Esophagus squamous epithelium (tissue), 5 donors: ENCODE measurements at places on chromosomes 13 and 19.

DNA sequence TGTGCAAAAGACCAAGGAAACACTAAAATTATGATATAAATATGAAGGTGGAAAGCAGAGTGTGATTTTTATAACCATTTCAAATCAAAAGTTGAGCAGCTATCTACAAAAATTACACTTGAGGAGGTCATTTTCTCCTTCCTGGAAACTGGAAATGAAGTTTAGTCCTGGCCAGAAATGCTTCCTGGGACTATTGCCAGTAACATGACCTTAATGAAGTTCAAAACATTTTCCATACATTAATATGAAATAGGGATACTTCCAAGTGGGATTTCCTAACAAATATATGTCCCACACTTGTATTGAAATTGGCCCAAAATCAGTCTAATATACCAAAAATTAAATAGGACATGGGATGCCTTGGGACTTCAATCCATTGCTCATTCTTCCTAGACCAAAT, 1556.8 kb upstream of the MIR17HG start:
- DNase-seq = no peak

- DNase-seq = no peak
These were observed 3.4 kb downstream of the EBI3 start for GRCh38 chr19:4232614-4233281.

DNA sequence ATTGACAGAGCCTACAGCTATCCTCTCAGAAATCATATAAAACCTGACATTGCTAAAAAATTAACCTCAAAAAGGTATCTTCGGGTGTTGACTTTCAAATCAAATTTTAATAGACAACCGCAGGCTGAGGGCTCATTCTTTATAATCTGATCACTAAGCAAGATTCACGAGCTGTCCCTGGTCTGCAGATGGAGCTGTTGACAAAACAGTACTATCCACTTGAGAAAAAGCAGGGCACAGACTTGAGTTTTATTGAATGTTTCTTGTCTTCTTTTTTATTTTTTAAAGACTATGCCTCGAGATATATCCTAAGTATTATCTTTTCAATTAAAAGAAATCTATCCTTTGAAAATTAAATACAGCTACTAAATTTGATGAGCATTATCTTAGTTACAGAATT, 540.5 kb downstream of the PCDH9 start:
- DNase-seq = no peak

- no peak for DNase-seq
These were observed 63.7 kb downstream of the KLF12 start for GRCh38 chr13:74070513-74070912.

GRCh38 chr19:33235996-33236350, 10.3 kb upstream of the SLC7A10 start:
- no peak for DNase-seq

DNA sequence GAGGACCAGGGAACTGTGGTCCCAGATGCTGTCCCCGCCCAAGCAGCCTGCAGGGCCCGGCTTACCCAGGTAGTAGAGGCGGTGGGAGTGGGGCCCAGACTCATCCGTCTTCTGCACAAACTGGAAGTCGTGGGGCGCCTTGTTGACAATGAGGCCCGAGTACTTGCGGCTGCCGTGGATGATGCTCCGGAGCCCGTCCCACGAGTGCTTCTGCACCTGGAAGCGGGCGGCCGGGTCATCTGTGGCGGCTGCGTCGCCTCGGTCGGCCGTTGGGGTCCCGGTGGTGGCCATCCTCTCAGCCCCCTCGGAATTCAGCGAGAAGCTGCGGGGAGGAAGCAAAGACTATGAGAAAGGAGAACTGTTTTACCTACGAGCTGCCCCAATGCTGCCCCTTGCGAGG, 9.6 kb downstream of the DPP9 start:
- no peak for DNase-seq

GRCh38 chr19:41811981-41812380, 15.6 kb downstream of the CEACAM3 start:
- DNase-seq = no peak

DNA sequence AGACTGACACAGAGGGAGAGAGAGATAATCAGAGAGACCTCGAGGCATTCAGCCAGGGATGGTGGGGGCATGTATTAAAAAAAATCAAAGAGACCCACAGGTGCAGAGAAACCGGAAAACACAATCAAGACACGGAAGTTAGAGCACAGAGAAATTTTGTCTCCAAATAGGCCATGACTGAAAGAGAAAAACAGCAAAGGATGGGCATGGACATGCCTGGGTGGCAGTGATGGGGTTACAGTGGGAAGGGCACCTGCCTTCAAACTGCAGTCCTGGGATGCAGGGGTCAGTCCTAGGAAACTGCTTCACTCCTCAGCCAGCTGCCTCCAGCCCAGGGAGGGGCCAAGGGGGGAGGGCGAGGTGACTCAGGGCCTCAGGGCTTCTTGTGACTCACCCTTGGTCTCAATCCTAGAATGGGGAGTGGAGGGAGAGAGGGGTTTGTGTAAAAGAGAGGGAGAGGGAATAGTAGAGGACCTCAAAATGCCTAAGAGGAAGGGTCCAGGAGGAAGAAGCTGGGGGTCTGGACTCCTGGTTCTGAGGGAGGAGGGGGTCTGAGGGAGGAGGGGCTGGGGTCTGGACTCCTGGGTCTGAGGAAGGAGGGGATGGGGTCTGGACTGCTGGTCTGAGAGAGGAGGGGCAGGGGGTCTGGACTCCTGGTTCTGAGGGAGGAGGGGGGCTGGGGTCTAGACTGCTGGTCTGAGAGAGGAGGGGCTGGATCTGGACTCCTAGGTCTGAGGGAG, 3.6 kb upstream of the KCNN4 start:
- no peak for DNase-seq

GRCh38 chr19:3765121-3765520, 2.6 kb downstream of the MRPL54 start:
- DNase-seq = no peak

DNA sequence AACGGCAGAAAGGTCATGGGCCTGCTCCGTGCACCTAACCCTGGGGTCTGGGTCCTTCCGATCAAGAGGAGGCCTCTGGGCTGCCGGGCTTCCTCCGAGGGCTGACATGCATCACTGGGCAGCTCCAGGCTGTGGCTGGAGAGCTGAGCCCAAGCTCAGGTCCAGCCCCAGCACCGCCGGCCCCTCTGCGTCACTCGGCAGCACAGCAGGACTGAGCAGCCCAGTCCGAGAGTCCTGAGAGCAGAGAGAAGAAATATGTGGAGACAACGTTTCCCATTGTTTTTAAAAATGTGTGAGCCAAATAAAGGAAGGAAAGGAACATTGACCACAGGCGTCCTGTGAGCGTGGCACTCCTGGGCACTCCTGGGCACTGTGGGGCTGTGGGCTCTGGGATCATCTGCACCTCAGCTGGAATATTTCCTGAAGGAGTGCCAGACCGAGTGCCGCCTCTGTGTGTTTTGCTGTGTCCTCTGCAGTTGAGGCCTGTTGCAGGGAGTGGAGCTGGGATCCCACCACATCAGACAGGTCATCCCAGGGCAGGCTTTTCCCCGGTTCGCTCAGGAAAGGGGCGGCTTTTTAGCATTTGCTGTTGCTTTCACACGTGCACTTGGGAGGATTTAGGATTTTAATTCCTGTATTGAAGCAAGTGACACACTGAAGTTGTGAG, 37.8 kb upstream of the TFDP1 start:
- no peak for DNase-seq

GRCh38 chr13:30097701-30098100, 209.7 kb downstream of the KATNAL1 start:
- no peak for DNase-seq

GRCh38 chr13:51286135-51287002, 53.1 kb upstream of the SERPINE3 start:
- no peak for DNase-seq

- no peak for DNase-seq
These were observed 3.9 kb upstream of the B9D2 start for GRCh38 chr19:41367848-41368301.

DNA sequence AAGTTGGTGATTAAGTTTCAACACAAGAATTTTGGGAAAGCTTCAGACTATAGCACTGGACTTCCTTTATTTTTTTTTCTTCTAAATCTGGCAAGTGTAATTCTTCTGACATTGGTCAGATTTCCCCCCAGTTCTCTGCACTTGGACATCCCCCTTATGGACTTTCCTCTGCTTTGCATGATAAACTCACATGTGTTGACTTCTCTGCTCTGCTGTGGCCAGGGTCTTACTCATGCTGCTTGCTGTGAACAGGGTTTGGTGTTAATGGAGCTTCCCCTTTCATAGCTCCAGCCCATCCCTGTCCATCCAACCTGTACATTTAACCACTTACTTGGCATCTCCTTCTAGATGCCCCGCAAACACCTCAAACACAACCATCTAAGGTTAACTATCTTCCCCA, 70.5 kb upstream of the SPATA13 start:
- DNase-seq = no peak

GRCh38 chr13:43100667-43101066, 77.3 kb downstream of the DNAJC15 start:
- no peak for DNase-seq

DNA sequence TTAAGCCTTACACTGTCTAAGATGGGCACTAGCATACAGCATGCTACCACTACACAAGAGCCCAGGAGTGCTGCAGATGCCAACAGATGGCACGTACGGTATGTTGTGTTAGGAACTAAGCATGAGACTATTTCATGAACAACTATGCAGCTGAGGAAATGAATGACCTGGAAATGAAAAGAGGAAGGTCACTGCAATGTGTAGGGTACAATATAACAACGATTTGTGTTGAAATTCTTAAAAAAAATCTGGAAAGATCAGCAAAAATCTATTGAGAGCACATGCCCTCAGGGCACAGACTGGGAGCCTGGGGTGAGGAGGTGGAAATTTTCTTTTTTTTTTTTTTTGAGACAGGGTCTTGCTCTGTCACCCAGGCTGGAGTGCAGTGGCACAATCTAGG, 14.4 kb downstream of the HAUS8 start:
- no peak for DNase-seq

DNA sequence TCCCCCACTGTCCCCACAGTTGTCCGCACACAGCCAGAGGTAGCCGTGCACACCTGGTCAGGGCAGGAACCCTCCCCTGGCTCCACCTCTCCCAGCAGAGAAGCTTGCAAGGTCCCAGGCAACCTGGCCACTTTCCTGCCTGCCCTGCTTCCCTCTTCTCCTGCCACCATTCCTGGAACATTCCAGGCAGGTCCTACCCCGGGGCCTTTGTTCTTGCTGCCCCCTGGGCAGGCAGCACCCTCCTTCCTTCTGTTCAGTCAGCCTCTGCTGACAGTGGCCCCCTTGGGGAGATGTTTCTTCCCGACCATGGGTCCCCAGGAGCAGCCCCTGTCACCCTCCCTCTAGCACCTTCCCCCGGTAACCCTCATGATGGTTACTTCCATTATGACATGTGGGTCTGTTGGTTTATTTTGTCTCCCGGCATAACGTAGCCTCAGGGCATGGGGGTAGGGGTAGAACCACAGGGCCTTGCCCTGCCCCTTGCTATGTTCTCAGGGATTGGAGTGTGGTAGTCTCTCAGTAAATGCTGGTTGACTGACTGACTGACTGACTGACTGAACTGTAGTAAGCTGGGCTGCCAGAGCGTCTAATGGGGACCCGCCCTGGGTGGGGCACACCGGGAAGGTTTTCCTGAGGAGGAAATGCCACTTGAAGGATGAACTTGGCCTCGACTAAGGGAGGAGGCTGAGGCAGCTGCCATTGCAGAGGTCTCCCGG, 10.8 kb downstream of the PAK4 start:
- DNase-seq = no peak

DNA sequence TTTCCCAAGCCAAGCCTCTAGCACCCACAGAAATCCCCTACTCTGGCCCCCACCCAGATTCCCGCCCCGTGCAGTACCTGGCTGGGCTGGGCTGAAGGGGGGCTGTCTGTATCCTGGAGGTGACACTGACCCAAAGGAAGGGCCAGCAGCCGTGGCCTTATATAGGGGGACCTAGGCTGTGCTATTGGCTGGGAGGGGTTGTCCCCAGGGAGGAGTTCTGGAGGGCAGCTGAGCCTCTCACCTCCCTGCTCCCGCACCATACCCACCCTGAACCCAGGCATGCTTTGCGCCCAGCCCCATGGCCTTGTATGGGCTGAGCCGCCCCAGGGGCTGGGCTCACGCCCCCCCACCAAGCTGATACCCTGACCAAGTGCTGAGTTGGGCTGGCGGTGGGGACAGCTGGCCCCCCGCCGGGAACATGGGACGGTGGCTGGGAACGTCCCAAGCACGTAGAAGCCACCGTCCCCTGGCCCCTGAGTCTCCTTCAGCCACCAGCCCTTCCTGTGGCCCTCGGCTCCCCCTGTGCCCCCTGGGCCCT, at the start of gene CKM:
TSS of gene CKM (minus strand) at position 132 of the 538 bp plus-strand sequence. CDS start 3,162 bp downstream, outside the sequence.
- DNase-seq = no peak

GRCh38 chr19:35421362-35421761, 26.7 kb upstream of the FFAR2 start:
- no peak for DNase-seq

DNA sequence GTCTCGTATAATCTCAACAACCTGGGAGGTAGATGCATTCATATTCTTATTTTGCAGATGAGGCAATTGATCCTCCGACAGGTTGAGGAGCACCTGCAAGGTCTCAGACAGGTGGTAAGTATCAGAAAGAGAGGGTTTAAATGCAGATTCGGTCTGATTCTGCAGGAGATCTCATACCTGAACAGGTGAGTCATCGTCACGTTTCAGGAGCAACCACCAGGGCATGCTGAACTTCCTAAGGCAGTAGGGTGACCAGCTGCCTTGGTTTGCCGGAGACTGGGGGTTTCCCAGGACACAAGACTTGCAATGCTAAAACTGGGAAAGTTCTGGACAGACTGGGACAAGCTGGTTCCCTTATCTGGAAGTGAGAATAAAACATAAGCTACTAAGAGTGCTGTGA, 68.8 kb upstream of the TSHZ3 start:
- no peak for DNase-seq

DNA sequence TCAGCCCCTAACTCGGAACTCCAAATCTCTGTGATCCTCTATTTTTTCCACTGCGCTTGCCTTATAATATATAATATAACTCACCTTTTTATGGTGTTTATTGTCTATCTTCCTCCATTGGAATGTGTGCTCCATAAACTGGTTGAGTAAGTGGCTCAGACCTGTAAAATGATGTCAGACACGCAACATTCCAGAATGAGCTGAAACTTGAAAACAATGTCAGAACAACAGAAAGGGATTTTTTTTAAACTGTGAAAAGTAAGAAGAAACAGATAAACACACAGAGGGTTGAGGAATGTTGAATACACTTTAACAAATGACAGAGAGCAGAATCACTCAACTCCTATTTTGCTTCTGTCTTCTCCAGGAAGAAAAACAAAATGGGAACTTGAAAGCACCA, 19.1 kb upstream of the FAM216B start:
- DNase-seq = no peak

DNA sequence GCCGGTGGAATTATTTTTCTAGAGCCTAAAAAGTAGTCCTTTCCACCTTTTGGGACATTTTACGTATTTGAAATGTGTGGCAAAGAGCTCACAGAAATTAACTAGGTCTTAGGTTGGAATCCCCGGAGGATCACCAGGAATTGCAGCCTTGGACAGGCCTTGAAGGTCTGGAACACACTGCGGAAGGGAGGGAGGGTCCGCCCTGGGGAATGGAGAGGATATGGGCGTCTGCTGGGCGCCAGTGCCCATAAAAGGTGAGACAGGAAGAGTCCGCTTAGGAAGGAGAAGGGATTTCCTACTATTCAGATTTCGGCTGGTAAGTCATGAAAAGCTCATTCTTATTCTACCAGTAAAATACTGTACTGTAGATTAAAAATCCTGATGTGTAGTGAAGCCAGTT, 111.9 kb downstream of the COL4A2 start:
- DNase-seq = no peak
